ENCODE measurements at places on chromosomes 7 and 10.

DNA sequence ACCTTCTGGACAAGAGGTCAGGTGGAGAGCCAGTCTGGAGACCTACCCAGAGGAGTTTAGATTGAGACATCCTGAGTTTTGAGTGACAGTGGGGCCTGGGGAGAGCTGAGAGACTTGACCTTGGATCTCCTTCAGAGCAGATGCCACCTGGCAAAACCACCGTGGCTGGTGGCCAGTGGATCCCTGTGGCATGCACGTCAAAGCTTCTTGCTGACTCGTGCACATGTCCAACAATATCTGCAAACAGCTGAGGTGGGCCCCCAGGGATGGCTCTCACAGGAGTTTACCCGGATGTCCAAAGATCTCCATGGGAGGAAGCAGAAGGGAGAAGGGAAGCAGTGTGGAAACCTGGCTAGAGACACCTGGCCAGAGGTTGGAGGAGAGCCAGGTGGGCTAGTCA is 230.5 kb downstream of the FANK1 start:
- no peak for DNase-seq

DNA sequence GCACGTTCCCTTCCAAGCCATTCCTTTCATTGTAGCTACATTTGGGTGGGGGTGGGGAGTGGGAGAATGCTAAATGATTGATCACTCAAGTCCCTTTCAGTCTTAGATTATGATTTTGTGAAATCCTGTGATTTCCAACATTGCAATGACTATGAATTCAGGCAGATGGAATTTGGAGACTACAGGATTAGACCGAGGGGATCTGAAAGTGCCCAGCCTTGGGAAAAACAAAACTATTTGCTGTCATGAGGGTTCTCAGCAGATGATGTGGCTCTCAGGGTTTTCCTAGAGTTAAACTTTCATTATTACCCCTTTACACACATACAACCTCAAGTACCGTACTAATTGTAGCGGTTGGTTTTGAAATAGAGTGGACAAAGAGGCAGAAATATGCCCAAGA is 4.7 kb downstream of the MACROH2A2 start:
- no peak for DNase-seq

DNA sequence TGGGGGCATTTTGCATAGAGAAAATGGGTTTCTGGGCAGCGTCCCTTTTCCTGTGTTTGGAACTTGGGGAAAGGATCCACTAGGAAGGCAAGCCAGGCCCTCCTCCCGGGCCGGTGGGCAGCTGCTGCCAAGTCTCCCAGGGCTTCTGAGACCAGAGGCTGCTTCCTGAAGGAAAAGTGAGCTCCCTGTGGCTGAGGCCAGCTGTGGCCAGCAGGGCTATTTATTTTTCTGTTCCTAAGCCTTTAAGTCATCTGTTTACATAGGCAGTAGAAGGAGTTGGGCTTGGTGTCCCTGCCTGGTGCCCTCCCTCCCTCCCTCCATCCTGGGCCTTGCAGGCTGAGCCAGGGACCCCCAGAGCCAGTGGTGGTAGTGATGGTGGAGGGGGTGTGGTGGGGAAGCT is 70.5 kb upstream of the COL13A1 start:
- DNase-seq: no peak

GRCh38 chr10:74873803-74874454 is 47.5 kb downstream of the KAT6B start:
- DNase-seq: no peak

DNA sequence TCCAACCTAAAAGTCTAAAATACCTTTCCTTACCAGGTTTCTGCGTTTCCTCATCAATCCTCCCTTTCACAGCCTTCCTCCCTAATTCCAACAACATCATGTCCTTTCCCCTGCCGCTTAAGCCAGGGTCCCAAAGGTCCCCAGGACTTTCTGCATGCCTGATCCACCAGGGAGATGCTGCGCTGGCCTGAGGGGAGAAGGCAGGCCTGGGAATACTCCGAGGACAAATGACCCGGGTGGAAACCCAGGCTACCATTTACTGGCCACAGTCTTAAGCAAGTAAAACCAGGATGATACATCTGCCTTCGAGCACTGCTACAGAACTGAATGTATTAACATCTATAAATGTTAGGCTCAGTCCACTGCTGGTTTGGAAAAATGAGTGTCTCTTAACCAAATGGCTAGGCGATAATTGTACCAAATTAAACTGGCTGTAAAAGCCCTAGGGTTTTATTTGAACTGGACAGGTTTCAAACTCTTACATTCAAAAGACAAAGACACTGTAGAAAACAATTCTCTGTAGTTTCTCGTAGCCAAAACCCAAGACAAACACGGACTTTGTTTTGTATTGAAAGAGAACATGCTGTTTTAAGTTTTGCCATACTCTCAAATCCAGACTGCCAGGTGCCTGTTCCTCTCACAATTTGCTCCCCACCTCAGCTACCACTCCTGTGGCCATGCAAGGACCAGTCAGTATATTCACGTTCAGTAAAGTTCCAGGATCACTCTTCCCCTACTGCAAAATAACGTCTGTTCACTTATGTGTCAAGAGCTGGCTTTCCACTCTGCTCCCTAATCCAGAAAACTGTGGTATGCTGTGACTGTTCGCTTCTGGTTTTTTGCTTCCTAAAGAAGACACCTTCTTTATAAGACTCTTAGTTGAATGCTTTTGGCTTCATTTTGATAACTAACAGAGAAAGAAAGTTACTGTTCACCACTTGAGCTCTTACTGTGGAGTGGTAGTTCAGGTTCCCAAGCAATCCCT is 145.7 kb downstream of the RNF216 start:
- DNase-seq: no peak

DNA sequence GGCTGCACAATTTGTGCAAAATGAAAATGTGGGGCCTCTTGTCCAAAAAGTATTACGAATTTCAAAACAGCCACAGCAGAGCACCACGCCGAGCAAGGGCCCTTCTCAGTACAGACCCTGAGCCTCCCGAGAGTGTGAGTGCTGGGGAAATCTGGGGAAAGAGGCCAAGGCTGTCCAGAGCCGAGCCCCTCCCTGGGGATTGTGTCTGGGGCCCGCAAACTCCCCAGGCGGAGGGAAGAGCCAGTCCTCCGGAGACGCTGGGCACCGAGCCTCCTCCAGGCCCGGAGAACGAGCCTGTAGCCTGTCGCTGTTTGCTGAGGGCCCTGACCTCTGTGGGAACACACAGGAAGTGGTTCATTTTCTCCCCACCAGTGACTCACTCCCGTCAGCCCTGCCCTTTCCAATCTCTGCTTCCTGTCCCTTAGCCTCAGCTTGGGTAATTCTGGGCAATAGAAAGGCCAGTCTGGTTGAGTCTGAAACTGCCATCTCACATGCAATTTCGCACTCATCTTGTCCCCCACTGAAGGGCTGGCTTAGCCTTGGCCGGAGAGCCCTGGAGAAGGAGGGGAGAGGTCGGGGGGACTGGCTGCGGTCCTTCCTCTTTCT is 19.5 kb upstream of the GNA12 start:
- peak; percentile 61 for DNase-seq

DNA sequence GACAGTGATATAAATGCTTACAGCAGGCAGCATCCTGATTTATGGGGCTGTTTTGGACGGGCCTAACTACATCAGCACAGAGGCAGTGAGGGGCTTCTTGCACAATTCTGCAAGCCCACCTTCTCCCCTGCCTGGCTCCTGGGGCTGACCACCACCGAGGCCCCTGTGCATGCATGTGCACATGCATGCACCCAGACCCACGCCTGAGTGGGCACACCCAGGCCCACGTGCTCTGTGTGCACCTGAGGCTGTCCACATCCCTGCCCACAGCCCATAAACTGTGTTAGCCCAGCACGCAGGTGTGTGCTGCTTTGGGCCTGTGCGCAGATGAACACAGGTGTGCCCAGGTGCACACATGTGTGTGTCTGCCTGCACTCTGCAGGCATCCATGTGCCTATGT is 40.0 kb downstream of the ZMIZ1 start:
- no peak for DNase-seq

DNA sequence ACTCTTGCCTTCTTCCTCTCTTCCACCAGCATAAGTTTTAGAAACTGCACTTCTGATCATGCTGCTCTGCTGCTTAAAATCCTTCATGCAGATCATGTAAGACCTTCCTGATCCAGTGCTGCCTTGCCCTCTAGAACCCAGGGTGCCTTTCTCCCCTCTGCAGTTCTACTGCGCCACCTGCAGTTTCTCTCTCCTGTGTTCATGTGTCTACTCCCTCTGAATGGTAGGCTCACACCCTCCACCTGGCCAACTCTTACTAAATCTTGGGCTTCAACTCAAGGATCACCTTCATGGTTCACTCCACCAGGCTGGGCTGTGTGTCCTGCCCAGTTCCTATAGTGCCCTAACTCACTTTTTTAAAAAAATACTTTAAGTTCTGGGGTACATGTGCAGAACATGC is 174.6 kb upstream of the ITGB1 start:
- no peak for DNase-seq

GRCh38 chr7:71991586-71991985 is 420.6 kb downstream of the CALN1 start:
- no peak for DNase-seq

DNA sequence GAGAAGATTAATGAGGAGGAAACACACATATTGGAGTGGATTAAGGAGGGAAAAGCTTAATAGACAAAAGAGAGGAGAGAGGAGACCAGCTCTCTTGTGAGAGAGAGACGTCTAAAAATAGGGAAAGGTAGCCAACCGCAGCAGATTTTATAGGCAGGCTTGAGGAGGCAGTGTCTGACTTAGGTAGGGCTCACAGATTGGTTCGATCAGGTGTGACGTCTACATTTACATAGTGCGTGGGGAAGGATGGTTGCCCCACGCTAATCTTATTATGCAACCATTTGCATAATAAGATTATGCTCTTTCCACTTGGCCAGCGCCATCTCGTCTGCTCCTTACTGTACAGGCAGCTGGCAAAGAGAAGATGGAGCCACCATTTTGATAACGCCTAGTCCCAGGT is 122.0 kb downstream of the MARCHF5 start:
- no peak for DNase-seq

DNA sequence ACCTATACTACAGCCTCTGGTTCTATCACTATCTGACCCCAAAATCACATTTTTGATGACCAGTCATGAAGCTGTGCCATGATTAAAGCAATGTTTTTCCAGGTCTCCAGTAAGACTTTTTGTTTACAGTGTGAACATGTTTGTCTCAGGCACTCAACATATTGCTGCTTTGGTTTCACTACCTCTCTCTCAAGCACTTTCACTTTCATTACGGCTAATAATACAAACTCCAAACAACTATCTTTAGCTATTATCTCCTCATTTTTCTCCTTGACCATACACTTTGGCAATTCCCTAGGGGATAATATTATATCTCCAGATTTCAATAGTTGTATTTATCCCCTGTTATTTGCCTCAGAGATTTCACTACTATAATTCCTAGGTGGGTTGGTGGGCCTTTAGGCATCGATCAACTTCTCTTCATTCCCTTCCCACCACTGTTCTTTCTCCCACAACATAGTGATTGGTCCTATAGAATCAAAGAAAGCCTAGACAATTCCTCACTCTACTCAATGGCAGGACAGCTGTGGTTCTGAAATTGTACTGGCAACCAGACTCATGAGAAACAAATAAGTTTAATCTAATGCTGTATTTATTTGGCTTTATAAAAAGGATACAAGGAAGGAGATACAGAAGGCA is 261.4 kb upstream of the ZWINT start:
- no peak for DNase-seq

- no peak for DNase-seq
Measured at GRCh38 chr10:77079592-77080300, 557.9 kb downstream of the KCNMA1 start.

- no peak for DNase-seq
Measured at GRCh38 chr10:69571618-69572158, 1.5 kb downstream of the NEUROG3 start.

- no peak for DNase-seq
Measured at GRCh38 chr10:35495521-35496119, 109.5 kb upstream of the GJD4 start.

GRCh38 chr7:31858055-31858454 is 171.0 kb downstream of the PPP1R17 start:
- DNase-seq: no peak

DNA sequence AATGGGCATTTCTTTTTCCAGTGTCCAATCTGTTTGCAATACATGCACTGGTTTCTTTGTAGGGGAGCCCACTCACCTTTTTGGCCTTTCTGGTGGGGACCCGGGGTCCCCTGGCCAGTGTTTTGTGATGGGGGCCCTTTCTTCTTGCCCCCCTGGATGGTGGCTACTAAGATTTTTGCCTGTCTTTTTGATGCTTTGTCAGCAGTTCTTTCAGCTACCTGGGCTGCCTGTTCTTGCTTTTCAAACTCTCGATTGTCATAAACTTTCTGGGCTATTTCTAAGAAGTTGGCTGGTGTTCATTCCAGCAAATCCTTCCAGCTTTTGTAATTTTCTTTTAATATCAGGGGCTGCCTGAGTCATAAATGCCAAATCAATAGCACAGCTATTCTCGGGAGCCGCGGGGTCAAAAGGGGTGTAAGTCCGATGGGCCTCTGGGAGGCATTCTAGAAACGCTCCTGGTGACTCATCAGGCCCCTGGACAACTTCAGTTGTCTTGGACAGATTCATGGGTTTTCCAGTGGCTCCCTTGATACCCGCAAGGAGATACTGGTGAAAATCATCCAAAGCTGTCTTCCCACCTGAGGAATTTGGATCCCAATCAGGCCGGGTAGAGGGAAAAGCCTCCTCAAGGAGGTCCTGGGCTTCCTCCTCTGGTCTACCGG is 79.0 kb downstream of the PRR15 start:
- DNase-seq: no peak

DNA sequence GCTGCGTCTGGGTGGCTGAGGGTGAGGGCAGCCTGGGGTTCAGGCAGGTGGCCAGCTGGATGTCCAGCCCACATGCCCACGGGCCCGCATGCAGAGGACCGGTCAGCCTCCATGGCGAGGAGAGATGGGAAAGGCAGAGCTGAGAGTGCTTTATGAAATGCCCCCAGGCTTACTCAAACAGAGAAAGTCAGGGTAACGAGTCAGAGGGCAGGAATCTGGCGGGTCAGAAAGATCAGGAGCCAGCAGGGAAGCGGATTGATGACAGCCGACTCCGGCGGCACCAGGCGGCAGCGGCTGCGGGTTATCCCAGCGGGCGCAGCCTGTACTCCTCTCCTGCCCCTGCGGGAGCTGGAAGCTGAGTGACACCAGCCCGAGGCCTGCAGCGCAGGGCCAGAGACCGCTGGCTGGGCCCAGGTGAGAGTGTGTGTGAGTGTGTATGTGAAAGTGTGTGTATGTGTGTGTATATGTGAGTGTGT is 13.4 kb downstream of the SLC13A4 start:
- no peak for DNase-seq

GRCh38 chr10:120931999-120932398 is 80.8 kb downstream of the WDR11 start:
- DNase-seq: no peak

- DNase-seq: no peak
Measured at GRCh38 chr7:135181261-135181928, 10.9 kb upstream of the CYREN start.
